ENCODE measurements at places on chromosomes 6 and 20.

DNA sequence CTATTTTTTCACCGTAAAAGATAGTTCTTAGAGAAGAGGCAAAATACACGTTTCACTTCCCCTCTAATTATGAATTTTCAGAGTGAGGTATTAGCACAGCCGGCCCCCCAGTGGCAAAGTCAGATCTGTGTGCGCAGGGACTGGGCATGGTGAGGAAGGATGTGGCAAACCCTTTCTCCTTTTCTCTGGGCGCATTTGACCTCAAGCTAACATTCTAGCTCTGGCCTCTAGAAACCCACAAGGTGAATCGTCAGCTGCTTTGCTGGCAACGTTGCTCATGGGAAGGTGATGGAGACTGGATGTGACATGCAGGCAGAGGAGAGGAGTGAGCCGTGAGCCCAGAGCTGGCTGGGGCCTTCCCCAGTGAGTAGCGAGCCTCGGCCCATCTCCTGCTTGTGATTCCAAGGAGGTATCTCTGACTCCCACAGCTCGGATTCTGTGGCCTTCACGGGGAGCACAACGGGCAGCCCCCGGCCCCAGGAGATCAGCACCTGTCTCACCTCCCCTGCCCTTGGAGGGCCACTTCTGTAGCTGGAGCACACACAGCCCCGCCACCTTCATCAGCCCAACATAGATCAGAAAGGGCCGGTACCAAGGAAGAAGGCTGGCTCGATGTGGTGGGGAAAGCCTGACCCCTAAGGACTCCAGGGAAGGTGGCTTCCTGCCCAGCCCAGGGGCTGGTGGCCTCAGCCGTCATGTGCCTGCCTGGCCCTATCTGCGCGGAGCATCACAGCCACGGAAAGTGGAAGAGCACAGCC, 152.8 kb downstream of the TAF4 start:
- DNase-seq = no peak

DNA sequence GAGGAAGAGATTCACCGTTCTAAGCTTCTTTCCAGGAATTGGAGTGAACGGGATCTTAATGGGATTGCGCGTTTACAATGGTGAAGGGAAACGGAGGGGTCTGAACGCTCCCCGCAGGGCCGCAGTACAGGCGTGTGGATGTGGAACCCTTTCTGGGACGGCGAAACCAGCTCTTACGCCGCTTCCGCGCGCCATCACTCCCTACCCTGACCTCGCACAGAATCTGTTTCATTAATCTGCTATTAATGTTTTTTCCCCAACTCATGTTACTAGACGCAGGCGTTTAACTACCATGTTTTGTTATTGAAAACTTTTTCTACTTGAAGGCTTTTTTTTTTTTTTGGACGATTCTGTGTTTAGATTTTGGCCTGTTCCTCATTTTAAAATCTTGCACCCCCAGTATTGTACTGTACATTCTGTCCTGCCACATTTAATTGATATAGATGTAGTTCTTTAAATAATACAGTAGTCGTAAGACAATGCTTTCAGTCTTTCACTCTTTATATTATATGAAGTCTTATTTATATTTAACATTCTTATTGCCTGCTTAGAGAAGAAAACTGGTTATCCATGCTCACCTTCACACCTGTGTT, 696 bp upstream of the SUPT3H start:
- no peak for DNase-seq

DNA sequence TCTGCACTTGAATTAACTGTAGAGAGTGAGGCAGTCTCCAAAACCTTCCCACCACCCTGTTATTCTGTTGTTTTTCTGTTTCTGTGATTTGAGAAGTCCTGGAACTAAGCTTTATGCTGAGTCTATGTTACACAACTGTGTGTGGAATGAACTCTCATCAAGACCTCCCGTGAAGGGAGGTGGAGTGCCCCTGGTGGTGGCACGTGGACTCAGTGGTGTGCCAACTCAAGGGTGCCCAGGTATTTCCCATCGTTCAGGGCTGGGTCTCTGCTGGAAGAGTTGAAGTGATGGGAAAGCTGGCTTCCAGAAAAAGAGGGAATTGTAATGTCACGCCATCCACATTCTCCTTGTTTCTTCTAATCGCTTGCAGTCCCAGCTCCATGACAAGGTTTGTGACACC, 374.2 kb downstream of the SMOC2 start:
- DNase-seq = no peak

- no peak for DNase-seq
These were observed 253.8 kb downstream of the TBC1D7 start for GRCh38 chr6:13074415-13075140.

- no peak for DNase-seq
These were observed 16.4 kb downstream of the MRPS18A start for GRCh38 chr6:43671011-43671800.

DNA sequence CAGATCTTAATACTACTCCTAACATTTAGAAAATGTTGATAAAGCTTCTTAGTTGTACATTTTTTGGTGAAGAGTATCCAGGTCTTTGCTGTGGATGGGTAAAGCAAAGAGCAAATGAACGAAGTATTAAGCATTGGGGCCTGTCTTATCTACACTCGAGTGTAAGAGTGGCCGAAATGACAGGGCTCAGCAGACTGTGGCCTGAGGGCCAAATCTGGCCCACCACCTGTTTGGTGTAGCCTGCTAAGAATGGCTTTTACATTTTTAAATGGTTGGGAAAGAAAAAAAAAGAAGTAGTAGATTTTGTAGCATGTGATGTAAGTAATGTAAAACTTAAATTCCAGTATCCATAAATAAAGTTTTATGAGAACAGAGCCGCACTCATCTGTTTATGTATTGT, 19.4 kb upstream of the MAPK13 start:
- no peak for DNase-seq

- DNase-seq = no peak
These were observed 641.2 kb downstream of the DOK5 start for GRCh38 chr20:55116598-55116997.

DNA sequence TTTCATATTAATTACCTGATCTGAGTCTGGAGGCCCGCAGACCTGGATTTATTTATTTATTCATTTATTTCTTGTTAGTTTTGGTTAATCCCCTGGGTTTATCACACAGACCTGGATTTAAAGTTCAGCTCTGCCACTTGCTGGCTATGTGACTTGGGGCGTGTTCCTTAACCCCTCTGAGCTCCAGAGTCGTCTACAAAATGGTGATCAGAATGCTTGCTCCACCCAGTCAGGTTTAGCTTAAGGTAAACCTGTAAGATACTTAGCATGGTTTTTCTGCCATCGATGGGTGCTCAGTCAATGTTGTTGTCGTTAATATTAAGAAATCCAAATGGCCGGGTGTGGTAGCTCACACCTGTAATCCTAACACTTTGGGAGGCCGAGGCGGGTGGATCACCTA, 23.4 kb downstream of the SHLD1 start:
- no peak for DNase-seq

- no peak for DNase-seq
These were observed 201.6 kb downstream of the BTBD9 start for GRCh38 chr6:38438097-38438496.

- no peak for DNase-seq
These were observed 494.0 kb upstream of the MAP3K7 start for GRCh38 chr6:91080871-91081270.

- DNase-seq = no peak
These were observed 108.9 kb upstream of the BTBD3 start for GRCh38 chr20:11808841-11809240.
